ENCODE measurements at places on chromosomes 6 and 20.

- no peak for DNase-seq
Observed at GRCh38 chr6:53513519-53513966, 31.4 kb downstream of the GCLC start.

- DNase-seq, result no peak
Observed at GRCh38 chr6:10307028-10307427, 107.8 kb downstream of the TFAP2A start.

DNA sequence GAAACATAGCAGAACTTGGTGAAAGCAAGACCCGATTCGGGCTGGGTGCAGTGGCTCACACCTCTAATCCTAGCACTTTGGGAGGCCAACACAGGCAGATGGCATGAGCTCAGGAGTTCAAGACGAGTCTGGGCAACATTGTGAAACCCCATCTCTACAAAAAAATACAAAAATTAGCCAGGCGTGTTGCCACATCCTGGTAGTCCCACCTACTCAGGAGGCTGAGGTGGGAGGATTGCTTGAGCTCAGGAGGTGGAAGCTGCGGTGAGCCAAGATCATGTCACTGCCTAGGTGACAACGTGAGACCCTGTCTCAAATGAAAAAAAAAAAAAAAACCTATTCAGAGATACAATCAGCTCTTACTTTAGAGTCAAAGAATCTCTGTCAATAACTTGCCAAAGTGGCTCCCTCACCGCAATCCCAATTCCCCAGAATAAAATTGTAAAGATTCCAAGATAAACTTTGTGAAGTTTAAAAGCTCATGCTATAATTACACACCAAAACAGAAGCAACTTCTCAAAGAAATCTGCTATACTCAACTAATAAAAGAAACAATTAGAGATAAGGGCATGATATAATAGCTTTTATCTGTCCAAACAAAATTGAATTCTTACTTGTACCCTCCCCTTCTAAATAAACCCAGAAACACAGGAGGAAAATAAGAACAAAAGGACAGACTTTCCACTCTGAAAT is 33.6 kb downstream of the CDK19 start:
- no peak for DNase-seq

- no peak for DNase-seq
Observed at GRCh38 chr6:35425284-35425683, 26.9 kb upstream of the FANCE start.

DNA sequence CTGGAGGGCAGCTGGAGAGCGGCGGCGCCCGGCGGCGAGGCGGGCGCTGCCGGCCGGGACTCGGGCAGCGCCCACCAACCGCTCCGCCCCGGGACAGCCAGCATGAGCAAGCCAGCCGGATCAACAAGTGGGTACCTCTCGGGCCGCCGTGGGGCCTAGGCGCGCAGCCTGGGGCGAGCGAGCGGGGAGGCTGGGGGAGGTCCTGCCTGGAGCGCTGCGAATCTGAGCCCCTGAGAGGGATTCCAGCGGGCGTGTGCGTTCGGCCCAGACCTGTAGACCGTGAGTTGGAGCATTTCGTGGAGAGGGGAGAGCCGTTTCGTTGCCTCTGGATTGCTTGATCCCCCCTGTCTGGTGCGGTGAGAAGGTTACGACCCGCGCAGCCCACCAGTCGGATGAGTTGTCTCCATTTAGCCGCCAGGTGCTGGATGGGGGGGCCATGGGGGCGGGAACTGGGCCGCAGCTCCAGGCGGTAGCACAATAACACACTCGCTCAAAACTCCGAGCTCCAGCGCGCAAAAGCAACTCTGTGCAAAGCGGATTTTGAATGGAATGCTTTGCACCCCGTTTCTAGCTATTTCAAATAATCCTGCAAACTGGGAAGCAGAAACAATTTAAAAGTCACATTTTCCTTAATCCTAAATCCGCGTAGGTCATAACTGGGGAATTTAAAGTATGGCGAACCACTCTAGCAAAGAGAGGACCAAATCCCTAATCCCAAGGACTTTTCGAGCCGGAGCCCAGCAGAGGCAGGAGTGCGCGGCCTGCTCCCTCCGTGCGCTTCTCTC is 1.0 kb downstream of the NR2E1 start:
- no peak for DNase-seq

DNA sequence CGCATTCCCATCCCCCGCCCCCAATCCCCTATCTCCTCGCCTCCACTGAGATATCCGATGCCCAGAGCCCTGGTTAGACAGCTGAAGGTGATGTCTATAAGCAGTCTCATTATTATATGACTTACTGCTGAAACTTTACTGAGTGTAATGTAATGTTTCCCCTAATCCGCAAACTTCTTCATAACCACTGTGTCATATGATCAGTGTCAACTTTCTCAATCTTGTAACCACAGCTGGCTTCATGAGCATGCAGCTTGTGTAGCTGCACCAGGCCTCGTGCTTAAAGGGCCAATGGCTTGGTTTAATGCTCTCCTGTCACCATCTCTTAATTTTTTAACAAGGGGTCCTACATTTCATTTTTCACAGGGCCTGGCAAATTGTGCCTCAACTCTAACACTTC is 8.1 kb downstream of the ASIP start:
- no peak for DNase-seq

DNA sequence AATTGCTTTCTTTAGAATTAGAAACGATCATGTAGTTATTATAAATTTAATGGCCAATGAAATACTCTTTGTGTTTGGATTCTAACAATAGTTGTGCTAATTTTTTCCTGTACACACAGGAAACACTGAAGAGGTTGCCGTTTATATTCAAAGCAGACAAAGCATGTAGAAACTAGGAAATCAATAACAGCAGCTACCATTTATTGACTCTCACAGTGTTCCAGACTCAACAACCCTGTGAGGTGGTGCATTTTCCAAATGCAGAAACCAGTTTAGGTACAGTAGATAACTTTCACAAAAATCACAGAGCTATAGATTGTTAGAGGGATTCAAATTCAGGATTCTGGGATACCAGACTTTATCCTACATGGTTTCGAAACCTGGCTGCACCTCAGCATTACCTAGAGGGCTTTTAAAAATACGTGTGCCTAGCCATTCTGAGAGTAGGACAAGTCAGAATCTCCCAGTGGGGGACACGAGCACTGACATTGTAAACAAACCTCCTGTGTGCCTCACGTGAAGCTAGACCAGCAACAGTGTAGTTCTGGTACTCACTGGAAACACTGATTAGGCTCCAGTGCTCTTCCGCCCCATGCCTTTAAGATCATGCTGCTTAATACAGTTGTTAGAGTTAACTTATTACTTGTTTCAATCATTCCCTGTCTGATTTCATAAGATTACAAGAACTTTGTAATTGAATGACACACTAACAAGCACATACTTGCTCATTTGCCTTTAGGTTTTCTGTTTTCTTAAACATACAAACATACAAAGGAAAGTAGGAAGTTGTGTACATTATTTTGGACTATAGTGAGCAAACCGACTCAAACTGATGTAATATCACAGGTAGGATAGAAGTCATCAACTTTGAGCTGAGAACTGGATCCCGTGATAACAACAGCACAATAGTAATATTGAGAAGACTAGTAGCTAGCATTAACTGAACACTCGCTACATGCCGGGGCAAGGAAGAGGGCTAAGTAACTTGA is 65.8 kb downstream of the MAP3K4 start:
- DNase-seq, result no peak

DNA sequence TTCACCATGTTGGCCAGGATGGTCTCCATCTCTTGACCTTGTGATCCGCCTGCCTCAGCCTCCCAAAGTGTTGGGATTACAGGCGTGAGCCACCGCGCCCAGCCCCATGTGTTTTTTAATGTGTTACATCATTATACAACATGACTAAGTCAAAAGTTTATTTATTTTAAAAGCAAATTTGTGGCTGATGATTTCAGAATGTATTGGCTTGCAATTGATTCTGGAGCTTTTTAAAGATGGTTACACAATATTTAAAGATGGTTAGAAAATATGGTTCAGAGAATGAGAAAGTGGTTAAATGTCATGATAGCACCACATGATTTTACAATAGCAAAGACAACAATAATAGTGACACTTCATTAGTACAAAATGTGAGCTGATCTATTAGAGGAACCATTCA is 80.5 kb downstream of the SASH1 start:
- DNase-seq, result no peak
